ENCODE measurements at places on chromosomes 2 and 18.

- DNase-seq = no peak
These were observed 34.2 kb upstream of the MLPH start for GRCh38 chr2:237452861-237453260.

- DNase-seq = no peak
These were observed 127.6 kb upstream of the SPOPL start for GRCh38 chr2:138373993-138374408.

DNA sequence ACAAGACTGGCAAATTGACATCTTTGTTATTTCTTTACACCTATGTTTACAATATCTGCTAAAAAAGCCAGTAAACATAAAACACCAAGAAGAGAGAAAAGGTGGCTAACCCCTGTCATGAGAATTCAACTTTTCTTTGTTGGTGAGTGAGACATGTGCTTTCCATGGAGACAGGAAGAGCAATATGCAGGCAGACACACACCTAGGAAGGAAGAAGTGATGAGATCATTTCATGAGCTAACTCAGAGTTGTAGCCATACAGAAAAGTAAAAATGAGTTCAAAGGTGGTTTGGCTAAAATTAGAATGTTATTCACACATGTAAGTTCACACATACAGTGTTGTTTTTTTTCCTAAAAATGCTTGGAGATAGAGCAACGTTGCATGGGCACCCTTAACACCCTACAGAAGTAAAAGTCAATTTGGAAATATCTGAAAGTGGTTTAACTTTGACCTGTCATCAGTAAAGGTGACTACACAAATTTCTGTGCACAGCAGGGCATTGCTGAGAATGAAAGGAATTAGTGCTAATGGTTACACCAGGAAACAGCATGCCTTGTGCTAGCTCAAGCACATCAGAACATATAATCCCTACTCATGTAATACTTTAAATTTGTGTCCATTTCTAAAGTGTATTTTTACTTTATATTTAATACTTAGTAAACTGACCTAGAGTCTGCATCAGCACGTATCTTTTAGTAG is 557.6 kb downstream of the CBLN2 start:
- no peak for DNase-seq

GRCh38 chr2:78465707-78466106 is 559.8 kb upstream of the REG3G start:
- DNase-seq = no peak

DNA sequence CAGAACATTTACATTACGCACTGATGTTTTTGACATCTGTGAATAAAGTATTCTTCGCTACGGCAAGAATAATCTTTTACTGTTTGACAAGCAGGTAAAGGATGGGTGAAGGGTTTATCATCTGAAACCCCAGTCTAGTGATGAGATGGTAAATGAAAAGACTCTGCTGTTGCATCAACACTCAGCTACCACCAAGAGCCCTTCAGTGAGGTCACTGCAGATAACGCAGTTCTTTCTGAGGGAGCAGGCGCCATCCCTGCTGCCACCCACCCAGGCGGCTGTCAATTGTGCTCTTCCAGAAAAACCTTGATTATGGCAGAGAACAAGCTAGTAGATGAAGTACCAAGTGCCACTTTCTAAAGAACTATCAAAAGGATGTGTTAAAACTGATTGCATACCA is 58.7 kb downstream of the ABCG8 start:
- no peak for DNase-seq

GRCh38 chr2:109277406-109277805 is 148.4 kb downstream of the SH3RF3 start:
- no peak for DNase-seq

DNA sequence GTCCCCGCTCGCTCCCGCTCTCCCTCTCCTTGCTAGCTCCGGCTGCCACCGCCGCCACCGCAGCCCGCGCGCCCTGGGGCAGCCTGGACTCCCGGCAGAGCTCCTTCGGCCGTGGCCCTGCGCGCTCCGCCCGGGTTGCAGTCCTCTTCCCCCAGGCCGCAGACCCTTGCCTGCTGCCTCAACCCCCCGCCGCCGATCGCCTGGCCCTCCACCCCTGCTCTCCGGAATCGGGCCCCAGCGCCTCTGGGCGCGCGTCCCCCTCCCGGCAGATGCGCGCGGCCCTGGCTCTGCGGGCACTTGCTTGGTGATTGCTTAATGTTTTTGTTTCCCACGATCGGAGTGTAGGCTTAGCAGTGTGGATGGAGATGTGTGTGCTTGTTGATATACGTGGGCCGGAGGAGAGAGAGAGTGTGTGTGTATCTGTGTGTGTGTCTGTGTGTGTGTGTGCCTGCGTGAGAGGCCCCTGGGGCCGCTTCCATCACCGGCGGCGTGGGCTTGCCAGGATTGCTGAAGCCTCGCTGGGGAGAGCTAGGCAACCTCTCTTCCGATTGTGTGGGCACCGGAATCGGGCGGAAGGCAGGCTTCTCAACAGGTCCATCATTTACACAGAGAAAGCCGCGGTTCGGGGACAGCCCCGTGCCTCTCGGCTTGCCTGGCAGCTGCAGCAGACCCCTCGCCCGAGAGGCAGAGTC is 877 bp downstream of the INHBB start:
- no peak for DNase-seq

DNA sequence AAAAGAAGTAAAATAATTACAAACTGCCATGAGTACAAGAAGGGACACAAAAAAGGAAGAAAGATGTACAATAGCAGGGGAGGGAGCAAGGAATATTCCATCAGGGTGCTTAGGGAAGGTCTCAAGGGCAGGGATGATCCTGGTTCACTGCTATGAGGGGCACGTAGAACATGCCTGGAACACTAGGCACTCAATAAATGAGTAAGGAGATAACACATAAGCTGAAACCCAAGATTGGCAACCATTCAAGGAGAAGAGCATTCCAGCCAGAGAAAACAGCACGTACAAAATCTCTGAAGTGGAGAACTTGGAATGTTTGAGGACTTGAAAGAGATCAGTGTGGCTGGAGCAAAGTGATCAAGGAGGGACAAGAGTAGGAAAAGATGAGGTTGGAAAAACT is 103.2 kb downstream of the FAM161A start:
- DNase-seq = no peak

- DNase-seq = no peak
These were observed 77.8 kb downstream of the MYO1B start for GRCh38 chr2:191322828-191323506.

DNA sequence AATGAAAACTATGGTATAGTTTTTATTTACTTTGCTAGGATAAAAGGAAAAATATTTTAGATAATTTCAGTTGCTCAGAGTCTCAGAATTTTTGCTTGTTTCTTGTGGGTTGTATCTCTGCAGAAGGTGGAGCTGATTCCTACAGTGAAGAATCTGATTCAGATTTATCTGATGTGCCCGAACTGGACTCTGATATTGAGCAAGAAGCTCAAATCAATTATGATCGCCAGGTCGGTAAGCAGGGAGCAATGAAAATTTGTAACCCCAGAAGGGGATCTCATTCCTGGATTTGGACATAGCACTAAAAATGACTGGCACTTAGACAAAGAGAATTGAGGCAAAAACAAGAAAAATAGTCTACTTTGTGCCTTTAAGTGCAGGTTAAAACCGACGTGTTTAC is 140.2 kb downstream of the EML6 start:
- no peak for DNase-seq

DNA sequence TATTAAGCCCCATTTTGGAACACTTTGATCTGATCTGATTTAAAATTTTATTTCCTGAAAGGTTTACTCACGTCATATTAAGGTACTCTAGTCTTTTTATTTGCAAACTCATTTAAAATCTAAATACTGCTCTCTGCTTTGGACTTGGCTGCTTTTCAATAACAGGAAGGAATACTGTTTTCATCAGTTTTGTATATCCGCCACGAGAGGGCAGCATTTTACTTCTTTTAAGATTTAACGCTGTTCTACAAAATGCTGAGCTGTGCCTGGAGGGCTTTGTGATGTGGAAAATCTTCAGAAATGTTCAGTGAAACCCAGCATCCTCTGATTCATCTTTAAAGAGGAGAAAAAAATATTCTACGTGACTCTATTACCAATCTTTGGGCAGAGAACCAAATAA is 37.5 kb upstream of the SLC38A11 start:
- no peak for DNase-seq

- no peak for DNase-seq
These were observed 394.5 kb downstream of the DLGAP1 start for GRCh38 chr18:4060427-4061281.

DNA sequence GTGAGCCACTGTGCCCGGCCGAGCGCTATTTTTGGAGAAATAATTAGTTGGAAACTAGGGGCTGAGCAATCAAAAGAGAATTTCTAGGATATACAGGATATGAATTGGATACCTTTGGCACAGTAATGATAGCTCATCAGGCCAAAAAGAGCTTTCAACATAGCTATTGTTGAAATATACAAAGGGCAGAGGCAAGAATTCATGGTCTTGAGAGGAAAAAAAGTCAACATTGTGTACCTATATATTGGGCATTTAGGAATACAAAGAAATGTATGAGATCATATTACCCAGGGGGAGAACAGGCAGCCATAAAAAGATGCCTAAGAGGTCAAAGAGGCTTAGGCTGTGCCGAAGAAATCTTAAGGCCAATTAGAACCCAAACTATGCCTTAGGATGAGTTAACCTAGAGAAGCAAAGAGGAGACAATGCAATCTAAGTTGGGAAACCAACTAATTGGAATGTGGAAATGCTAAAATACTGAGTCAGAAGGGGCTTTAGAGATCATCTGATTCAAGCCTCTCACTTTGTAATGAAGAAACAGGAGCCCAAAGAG is 99.0 kb downstream of the RBBP8 start:
- DNase-seq = no peak

DNA sequence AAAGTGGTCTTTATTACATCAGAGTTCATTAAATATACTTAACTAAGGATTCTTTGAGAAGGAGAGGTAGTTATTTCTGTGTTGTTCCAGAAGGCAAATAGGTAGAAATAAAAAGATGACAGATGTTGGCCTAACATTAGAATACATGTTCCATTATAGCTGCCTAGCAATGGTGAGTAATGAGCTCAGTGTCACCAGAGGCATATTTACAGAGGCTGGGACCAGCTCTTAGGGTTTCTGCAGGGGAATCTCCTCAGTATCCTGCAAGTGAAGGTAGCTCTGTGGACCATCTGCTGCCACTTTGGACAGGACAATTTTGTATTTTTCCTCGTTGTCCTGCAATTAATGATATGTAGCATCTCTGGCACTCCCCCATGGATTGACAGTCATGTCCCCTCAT is 416.0 kb downstream of the THSD7B start:
- DNase-seq = no peak

DNA sequence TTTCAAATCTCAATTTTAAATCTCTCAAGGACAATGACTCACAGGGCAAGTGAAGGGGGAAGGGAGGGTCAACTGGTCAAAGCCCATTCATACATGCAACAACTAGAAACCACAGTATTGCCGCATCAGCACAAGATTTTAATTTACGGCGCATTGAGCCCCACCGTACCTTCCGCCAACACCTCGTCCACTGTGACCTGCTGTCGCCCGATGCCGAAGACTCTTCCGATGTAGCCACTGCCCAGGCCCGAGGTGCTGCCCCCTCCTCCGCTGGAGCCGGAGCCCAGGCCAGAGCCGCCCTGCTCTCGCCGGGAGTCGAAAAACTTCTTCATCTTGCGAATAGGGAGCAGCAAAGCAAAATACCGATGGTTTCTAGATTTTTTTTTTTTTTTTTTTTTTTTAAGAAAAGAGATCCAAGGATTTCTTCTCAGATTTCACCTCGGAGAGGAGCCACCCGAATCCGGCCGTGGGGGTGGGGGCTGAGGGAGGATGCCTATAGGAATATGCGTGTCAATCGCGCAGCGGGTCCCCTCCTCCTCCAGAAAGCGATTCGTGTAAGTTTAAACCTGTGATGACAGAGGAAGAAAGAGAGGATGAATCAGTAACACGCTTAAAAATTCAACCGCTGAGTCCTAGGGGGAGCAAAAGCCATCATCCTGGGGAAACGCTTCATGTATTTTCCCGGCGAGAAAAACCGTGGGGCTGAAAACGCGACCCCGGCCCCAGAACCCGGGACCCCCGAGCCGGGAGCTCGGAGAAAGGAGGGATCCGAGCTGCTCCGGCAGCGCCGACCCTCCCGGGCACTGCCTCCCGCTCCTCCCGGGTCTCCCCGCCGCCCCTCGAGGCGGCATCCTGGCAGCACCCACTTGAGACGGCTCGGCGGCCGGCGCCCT is 584 bp downstream of the AAK1 start:
- DNase-seq = peak; percentile 59

DNA sequence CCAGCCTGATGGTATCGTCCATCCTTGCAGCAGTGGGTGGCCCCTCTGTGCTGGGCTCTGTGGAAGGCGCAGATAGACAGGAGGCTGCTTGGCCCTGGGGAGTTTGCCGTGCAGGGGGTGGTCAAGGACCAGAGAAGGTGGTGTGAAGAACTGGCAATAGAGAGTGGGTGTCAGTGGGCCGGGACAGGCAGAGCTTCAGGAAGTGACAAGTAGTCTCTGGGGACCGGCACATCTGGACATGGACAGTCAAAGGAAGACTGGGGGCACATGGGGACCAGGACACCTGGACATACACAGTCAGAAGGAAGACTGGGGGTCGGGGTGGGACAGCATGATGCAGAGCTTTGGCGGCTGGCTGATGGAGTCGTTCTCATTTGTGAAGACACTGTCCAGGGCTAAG is 335.9 kb downstream of the AGAP1 start:
- no peak for DNase-seq

DNA sequence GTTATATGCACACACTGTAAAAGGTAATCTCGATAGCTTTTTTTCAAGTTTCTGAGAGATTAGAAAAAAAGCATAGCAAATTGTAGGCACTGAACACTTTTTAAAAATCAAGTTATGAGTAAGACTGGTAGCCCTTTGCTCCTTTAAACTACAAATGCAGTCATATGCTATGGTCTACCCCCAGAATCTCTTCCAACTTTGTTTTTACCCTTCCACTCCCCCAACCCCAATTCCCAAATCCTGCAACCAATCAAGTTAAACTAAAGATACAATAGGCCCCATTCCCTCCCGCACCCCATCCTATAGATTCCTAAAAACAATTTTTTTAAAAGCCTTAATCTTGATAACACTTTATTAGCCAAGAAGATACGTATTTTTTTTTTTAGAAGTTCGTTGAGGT is 752 bp upstream of the BAZ2B start:
- DNase-seq = no peak

DNA sequence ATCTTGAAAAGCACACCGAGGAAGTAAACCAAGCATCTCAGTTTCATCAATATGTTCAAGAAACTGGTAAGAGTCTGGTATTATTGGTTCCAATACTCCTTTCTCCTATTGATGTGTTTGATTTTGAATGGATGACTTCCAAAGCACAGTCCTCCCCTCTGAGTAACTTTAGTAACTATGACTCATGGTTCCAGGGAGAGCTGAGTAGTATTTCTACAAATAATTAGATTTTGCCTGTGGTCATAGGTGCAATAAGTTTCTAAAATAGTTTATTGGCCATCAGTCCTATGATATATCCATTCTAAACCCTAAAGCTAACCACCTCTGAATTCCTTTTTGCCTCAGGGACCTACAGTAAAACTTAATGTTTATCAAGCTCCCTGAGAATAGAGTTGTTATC is 352.4 kb downstream of the XIRP2 start:
- DNase-seq = no peak

- DNase-seq = no peak
These were observed 12.5 kb upstream of the GYPC start for GRCh38 chr2:126643431-126643830.

GRCh38 chr2:43343573-43344304 is 117.3 kb upstream of the ZFP36L2 start:
- DNase-seq = no peak

GRCh38 chr2:26711457-26712161 is 19.1 kb downstream of the KCNK3 start:
- DNase-seq = no peak

GRCh38 chr2:7963787-7964186 is 718.1 kb upstream of the ID2 start:
- DNase-seq = no peak

GRCh38 chr2:193584522-193584938 is 1389.8 kb upstream of the TMEFF2 start:
- DNase-seq = no peak

Data from posterior cingulate gyrus (tissue), 11 donors.